NAMALWA (cell line): ENCODE measurements at places on chromosomes 7 and 10.

GRCh38 chr7:55326081-55326835 is 38.9 kb upstream of the LANCL2 start:
- no peak for DNase-seq

DNA sequence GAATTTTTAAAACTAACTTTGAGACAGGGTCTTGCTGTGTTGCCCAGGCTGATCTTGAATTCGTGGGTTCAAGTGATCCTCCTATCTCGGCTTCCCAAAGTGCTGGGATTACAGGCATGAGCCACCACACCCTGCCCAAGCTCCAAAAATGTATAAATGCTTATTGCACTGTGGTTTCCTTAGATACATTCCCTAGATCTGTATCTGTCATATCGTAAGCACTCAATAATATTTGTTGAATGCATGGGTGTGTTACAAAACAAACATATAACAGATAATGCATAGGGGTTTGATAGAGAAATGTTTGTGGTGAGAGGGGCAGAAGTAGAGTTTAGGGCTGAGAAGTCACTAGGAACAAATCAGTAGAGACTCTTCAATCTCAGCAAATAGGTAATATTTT is 955.3 kb upstream of the C7orf33 start:
- DNase-seq: no peak

DNA sequence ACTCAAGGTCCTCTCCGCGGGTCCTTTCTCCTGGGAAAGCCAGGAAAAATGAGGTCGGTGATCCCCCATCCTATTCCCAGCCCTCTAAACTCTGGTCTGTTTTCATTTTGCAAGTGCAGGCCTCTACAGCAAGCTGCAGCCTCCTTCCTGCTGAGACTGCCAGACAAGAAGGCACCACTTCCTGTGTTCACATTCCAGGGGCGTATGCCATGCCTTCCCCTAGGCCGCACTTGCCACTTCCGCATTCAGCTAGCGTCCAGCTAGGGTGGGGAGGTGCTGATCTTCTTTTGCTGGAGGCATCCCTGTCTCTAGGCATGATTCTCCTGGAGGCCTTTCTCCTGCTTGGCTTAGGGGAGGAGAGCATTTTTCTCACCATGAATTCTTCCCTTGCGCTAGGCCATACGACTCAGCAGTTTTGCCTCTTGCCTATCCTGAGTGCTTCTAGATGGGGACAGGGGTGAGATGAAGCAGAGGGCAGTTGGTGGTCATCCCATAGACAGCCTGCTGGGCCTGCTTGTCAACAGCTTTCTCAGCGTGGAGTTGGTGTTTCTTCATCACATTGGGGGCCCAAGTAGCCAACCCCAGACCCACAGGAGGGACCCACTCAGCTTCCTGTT is 328.9 kb downstream of the RPS24 start:
- no peak for DNase-seq

DNA sequence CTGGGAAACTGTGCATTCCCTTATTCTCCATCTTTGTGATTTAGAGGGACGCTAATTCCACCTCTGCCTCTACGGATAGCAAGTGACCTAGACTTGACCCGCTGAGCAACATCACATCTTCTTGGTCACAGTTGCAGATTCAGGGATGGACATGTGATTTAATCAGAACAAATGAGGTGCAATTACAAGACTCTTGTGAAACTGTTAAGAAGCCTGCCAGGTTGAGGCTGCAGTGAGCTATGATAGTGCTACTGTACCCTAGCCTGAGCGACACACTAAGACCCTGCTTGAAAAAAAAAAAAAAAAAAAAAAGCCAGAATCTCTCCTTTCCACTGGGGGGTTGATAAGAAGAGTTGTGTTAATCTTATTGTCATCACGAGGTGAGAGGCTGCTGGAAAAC is 14.4 kb downstream of the MPLKIP start:
- no peak for DNase-seq
